Panc1 (cell line): ENCODE measurements at places on chromosomes 3 and 15.

GRCh38 chr3:99418709-99419108 lies 219.7 kb upstream of the COL8A1 start:
- no peak for DNase-seq

DNA sequence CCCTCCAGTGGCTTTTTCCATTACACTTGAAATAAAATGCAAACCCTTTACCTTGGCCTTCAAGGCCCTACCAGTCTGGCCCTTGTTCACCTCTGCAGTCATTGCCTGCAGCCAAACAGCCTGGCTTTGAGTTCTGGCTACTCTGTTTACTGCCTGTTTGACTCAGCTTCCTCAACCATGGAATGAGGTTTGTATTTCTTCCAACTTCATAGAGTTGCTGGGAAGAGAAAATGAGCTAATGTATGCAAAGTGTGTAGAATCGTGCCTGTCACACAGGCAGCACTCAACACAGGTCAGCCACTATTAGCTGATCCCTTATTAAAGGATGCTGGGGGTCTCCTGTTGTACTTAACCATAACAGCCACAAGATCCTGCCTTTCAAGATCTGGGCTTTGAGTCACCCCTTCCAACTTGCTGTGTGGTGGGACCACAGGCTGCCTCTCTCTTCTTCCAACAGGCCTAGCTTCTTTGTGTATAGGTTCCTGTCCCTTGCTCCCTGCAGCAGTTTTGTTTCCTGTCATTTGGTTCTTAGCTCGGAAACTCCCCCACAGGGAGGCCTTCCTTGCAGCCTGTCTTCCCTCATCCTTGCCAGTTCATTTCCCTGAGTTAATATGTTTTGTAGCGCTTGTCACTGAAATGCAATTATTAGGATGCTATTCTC lies 6.4 kb downstream of the MED12L start:
- no peak for DNase-seq

GRCh38 chr3:61177450-61177849 lies 73.8 kb downstream of the FHIT start:
- DNase-seq = no peak

DNA sequence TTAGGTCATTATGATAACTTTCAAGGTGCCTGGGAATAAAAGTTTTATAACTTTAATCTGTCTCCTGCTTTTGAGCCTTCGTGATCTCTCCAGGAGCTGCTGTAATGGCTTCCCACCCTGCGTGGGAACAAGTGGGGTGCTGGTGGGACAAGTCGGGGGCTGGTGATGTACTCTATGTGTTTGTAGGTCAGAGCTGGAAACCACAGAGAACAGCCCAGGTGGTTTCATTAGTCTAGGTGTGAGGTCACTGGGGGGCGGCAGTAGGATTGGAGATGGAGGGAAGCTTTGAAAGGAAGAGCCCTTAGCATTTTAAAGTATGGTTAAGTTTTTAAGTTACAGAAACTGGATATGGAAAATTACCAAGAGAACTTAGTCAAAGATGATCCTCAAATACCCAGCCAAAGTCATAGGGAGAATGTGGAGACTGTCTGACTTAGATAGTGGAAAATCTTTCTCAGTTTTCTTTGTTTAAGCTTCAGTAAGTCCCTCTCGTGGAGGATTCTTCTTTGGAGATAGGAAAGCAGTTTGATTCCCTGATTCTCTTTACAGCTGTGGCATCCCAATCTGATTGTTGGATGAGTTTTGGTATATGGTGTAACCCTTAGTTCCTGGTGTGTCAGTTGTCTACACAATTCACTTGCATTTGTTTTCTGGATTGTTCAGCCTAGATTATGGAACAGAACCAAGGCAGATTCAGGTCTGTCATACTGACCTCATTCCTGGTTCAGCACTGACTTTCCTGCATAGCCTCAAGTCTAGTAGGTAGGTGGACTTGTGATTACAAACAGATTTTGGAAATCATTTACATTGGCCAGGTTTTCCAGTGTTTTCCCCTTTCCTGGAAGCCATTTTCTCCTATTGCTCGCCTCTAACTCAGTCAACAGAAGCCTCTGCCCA lies 115.6 kb downstream of the FNDC3B start:
- no peak for DNase-seq

- no peak for DNase-seq
These were observed 119.0 kb downstream of the SUCNR1 start for GRCh38 chr3:151992326-151993041.
